GM12891 (cell line): ENCODE measurements at places on chromosomes 4 and X.

DNA sequence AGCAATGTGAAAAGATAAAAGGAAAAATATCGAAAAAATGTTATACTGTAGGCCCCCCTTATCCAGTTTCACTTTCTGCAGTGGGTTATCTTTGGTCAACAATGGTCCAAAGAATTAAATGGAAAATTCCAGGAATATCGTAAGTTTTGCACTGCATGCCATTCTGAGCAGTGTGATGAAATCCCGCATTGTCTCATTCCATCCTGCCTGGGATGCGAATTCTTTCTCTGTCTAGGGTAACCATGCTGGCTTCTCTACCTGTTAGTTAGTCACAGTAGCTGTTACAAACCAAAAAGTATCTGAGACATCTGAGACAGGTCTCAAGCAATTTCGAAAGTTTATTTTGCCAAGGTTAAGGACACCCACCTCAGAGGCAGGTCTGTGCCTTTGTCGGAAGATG, 170.3 kb downstream of the COX18 start:
- DNase-seq = no peak

DNA sequence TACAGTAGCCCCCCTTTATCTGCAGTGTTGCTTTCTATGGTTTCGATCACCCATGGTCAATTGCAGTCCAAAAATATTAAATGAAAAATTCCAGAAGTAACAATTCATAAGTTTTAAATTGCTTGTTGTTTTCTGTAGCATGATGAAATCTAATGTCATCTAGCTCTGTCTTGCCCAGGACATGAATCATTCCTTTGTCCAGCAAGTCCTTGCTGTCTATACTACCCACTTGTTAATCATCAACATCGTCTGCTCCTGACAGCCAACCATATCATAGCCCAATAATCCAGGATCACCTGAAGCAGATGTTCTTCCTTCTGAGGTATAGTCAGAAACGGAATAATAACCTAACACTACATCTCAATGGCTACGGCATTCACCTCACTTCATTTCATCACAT, 79.8 kb downstream of the ADAMTS3 start:
- DNase-seq = no peak

DNA sequence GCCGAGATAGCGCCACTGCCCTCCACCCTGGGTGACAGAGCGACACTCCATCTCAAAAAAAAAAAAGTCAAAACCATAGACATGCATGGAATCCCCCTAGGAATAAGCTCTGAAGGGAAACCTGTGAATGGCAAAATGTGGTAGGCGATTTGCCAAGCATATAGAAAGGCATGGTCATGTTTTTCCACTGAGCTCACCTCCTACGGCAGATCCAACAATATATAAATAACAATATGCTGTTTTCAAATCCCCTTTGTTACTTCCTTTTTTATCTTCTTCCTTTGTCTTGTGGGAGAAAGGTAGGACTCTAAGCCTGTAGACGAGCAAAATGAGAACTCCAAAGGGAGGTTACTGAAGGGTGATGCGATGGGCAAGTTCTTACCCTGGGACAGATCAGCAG, 219.0 kb downstream of the PALLD start:
- DNase-seq = no peak

DNA sequence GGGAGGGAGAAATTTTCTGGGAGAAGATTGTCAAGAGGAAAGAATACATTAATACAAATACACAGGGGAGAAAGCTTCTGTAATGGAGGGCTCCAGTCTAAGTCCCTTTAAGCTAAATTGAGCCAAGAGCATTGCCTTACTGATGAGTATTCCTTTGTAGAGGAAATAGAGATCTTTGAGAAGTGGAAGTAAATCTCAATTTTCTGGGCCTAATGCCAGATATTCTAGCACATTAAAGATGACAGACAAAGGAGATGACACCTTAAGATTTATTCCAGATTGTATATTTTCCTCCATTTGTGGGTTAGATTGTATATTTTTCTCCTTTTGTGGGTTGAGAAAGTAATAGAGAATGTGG, 28.5 kb upstream of the SMAD1 start:
- no peak for DNase-seq

- DNase-seq = no peak
Observed at GRCh38 chr4:113040793-113041192, 8.7 kb upstream of the ANK2 start.

DNA sequence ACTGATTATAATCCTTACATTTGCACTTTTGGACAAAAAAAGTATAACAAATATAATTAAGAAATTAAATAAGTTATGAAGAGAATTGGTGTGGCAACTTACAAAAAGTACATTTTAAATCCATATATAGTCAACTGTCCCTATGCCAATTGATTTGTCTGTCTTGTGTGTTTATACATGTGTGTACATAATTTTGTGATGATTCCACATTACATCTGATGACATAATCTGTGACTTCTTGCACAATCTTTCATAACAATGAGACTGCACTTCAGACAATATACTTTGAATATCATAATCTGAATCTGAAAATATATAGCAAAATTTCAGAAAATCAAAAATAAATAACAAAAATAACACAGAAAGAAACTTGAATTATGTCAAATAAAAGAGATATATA, 953.4 kb downstream of the FAT4 start:
- DNase-seq = no peak

DNA sequence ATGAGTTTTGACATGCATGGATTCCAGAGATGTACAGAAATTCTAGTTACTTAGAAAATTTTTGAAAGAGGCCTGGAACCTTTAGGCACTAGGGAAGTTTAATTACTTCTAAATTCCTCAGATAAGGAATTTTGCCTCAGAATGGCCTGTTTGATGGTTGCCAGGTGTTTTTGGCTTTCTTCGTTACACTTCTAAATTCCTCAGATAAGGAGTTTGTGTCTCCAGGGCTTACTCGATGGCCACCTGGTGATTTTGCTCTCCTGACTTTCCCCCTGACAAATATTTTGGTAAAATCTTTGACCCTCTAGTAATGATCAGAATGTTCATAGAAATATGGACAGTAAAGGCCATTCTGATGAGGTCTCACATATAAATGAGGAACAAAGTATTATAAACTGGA, 64.3 kb downstream of the BEX3 start:
- no peak for DNase-seq

DNA sequence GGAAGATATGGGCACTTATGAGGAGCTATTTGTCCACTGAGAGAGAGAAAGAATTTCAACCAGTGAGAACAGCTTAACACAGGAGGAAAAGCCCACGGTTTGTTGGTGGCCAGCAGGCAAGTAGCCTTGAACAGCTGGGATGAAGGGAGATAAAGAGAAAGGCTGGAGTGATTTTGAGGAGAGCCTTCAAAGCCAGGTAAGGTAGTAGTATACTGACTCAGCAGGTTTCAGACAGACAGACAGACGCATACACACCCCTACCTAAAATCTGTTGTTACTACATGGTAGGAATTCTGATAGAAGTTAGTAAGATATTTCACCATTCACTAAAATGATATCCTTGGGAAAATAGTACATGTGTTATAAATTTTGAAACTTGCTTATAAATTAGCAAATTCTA, 60.5 kb downstream of the SEC24D start:
- no peak for DNase-seq

- no peak for DNase-seq
Observed at GRCh38 chrX:104482757-104483156, 83.2 kb upstream of the IL1RAPL2 start.

DNA sequence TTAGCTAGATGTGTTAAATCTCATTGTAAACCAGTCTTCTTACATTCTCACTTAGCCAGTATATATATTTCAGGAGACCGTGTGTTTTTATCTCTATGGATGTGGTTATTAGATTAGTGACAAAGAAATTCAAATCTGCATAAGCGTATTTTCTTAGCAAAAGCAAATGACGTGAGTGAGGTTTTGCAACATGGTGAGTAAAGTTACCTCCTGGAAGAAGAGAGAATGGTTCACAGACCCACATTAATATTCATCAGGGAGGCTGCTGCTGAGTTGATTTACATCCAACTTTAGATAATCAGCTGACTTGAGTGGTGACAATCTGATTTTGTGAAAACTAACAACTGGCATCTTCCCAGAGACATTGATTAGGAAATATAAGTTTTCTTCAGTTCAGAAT, 589.9 kb upstream of the GALNT7 start:
- DNase-seq = no peak

DNA sequence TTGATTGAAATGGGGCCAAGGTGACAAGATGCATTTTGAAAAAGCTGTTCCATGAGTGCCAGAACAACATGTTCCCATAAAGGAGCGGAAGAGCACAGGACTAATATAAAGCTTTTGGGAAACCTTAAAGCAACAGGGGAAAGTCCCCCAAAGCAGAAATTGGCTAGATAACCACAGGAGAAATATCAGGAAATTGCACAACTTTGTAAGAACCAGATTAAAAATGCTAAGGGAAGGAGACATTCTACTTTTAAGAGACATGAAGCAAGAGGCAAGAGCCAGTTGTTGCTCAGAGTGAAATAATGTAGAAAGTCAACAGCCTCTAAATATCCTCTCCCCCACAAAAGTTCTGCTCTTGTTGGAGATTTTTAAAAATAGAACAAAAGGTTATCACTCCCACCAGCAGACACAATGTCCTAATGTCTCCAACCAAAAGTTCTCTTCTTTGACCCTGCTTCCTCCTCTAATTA, 85.2 kb upstream of the LNX1 start:
- DNase-seq = no peak

GRCh38 chrX:10722851-10723250, 102.5 kb upstream of the MID1 start:
- peak; percentile 11 for DNase-seq

GRCh38 chr4:165111906-165112367, 723 bp downstream of the TMEM192 start:
- DNase-seq = no peak

GRCh38 chrX:133786382-133786781, 199.0 kb downstream of the GPC3 start:
- no peak for DNase-seq

GRCh38 chr4:187780070-187780469, 215.5 kb upstream of the ZFP42 start:
- no peak for DNase-seq

GRCh38 chr4:110609044-110609750, 13.7 kb downstream of the PITX2 start:
- DNase-seq = no peak

DNA sequence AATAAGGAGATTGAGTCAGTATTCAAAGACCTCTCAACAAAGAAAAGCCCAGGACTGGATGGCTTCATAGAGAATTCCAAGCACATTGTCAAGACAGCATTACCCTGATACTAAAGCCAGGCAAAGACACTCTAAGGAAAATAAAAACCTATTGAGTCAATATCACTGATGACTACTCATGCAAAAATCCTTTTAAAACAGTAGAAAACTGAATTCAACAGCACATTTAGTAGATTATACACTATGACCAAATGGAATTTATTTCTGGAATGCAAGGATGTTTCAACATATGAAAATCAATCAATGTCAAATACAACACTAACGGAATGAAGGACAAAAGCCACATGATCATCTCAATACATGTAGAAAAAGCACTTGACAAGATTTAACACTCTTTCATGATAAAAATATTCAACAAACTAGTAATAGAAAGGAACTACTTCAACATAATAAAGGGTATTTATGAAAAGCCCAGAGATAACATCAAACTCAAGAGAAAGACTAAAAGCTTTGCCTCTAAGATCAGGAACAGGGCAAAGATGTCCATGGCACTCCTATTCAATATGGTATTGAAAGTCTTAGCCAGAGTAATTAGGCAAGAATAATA, 633.3 kb downstream of the ANKRD50 start:
- DNase-seq = no peak

DNA sequence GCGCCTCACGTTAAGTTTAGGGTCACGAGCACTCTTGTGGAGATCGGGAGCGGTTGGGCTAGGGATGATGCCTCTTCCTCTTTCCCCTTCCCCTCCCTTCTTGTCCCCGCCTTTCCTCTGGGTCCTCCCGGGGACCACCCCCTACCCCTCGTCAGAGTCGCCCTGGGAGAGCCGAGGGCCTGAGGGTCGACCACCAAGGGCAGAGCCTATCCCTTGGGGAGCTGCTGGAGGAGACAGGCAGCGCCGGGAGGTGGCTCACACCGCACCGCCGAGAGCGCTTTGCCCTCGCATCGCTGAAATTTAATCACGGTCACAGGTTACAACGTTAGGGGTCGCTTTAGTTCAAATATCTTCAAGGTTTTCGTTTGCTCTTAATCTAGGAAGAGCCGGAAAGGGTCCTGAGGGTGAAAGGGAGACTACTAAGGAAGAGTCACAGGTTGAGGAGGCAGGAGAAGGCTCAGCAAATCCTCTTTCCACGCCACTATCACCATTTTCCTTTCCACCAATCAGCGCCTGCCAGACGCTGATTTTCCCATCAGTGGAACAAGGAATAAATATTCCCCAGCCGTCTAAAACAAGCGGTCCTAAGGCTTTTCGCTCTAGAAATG, 528 bp upstream of the SNCA start:
- DNase-seq = peak; percentile 25

DNA sequence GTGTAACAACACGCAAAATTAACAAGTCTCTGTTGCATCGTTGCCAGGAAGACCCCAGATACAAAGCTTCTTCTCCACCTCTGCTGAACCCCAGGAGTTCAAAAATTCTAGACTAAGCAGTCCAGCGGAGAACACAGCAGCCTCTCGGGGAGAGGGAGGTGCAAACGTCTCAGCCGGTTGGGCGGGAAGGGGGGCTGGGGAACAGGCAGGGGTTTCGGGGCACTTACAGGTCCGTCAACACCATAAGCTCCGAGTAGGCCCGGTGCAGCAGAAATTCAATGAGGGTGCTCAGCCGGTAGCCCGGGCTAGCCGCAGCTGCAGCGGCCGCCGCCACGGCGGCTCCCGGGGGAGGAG, 394 bp downstream of the MED14 start:
- no peak for DNase-seq

DNA sequence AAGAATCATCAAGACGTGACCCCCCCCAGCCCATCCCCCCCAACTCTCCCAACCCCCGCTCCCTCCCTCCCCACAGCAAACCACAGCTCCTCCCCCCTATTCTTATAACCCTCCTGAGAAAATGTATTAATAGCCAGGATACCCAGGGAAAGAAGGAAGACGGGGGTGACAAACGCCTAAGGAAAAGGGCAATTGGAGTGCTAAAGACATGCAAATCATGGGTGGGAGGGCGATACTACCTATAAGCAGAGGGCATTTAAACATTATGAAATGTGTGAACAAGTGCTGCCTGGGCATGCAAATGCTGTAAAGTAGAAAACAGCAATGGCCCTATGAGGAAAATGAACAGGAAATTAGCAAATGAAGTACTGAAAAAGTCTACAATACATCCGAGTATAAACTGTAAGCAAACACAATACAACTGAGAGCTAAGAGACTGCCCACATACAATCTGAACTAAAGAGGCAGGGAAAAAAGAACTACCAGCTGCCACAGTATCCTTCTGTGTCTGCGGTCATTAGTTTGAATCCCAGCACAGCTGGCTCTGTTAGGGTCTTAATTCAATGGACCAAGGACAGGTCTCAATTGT, 2.4 kb downstream of the CXXC4 start:
- no peak for DNase-seq

DNA sequence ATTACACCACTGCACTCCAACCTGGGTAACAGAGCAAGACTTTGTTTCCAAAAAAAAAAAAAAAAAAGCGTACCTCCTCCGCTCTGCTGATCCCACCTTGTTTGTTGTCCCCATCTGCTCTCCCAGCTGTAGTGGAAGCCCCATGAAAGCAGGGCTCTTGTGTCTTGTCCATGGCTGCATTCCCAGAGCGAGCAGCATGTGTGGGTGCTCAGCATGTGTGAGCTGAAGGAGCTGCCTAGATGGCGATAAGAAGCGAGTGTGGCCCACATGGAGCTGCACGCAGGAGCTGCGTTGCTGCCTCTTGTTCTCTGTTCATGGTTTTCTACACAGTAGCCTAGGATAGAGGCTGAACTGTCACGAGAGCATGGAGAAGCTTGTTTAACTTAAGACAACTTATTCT, 12.4 kb downstream of the NSD2 start:
- DNase-seq = no peak
